T-cell (primary cell): ENCODE measurements at places on chromosomes 5 and 9. TPM values are rescaled to one million over a fixed set of nuclear protein-coding genes. Genes with fewer than 3 reads are reported as not detected.
A peak's percentile ranks its signal among the peaks of the same experiment; 100 is the strongest.

DNA sequence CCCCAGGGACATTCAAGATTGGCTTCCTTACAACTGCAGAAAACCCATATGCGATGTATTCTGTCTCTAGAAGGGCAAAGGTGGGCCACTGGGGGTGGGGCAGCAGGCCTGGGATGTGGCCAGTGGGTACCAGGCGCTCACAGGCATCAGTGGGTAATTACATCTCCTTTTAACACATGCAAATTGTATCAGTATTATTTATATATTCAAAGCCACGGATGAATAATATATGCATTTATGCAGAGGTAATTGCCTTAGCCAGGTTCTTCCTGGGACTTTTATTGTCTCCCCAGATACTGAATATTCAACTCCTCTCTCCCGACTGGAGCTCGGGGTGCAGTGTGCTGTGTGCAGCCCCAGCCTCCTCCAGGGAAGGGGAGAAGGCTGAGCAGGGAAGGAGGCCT lies 109.4 kb upstream of the MVB12B start:
- H3K27me3 ChIP-seq = peaks cover 41% of the 10 kb centered on the region
- H3K36me3 ChIP-seq = no peaks in the 10 kb centered on the region
- no peaks in the 10 kb centered on the region for H3K4me1 ChIP-seq

GRCh38 chr9:118129541-118129940 lies 425.3 kb downstream of the TLR4 start:
- no peak overlapping the region for H3K27ac ChIP-seq
- no peaks in the 10 kb centered on the region for H3K27me3 ChIP-seq
- H3K36me3 ChIP-seq = no peaks in the 10 kb centered on the region
- DNase-seq = no peak
- H3K4me3 ChIP-seq = no peak overlapping the region

DNA sequence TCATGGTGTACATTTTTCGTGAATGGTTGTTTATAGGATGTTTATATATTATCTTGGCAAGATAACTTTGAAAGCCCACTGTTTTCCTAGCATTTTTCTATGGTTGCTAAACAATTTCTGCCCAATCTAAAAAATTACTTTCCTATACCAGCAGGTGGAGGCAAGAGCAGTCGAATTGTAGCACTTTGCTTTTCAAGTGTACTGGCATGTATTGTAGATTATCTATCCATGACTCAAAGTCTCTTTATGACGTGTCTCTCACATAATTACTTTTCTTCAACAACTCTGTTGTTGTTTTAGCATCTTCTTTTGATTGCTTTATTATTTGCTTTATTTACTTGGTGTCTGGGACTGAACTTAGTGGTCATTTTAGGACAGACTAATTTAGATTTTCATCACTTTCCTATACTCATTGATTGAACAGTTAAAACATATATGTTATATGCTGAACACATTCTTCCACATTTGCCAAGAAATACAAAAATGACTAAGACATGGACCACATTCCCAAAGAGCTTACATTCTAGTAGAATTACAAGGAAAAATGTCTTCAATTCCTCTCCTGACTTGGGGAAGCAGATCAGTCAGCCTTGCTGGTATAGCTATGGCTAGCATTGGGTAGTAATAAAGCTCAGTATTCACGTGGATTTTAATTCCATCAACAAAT lies 20.7 kb downstream of the NLN start:
- H3K4me1 ChIP-seq = no peaks in the 10 kb centered on the region
- no peaks in the 10 kb centered on the region for H3K27me3 ChIP-seq
- no peak overlapping the region for H3K4me3 ChIP-seq
- no peak for DNase-seq

DNA sequence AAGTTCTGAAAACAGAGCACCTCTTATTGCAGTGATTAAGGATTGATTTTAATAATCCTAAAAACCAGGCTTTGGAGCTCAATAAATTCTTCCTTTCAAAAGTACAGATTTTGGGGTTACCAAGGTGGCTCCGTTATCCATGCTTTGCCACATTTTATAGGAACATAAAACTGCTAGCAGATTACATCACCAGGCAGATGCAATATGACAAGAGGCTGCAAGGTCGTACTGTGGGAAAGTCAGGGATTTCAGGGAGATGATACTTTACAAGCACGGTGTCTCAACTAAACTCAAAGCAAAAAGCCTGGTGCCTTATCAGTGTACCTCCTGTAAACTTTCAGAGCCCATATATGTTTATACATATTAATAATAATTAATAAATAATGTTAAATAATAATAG lies 28.6 kb downstream of the ADAMTSL1 start:
- no peaks in the 10 kb centered on the region for H3K4me1 ChIP-seq
- H3K36me3 ChIP-seq = no peaks in the 10 kb centered on the region
- DNase-seq = no peak
- no peak overlapping the region for H3K4me3 ChIP-seq
- no peak overlapping the region for H3K27ac ChIP-seq

DNA sequence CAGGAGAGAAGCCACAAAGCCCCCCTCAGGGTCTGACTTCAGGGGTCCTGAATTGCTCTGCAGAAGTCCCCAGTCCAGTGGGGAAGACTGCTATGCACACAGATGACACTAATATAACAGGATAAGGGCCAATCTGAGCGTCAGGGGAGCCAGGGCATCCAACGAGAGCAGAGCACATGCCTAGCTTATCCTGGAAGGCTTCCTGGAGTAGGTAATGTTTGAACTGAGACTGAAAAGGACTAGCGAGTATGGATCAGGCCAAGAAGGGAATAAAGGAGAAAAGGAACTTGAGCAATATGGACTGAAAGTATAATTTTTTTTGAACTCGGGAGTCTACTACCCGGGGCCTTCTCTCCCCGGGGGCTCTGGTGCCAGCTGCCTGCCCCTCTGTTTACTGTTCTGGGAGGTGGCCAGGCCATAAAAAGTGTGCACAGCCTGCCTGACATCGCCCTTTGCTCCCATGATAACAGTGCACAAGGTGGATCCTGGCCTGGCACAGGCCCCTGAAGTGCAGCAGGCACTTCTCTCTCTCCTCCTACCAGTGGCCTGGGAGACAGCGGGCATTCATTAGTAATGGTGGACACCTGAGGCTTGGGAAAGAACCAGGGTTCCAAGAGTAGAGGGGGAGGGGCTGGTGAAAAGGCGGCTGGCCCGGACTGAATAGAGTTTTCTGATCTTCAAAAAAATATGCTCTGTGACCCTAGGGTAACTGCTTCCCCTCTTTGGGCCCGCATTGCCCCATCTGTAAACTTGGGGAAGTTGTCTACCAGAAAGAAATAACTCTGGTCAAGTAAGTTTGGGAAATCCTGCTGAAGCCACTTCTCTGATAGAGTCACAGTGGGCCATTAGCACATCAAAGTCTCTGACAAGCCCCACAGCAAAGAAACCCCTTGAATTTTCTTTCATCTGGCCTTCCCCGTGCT lies 4.6 kb upstream of the SLC6A7 start:
- DNase-seq = no peak
- H3K4me3 ChIP-seq = no peak overlapping the region
- H3K27me3 ChIP-seq = peaks cover 36% of the 10 kb centered on the region
- H3K27ac ChIP-seq = no peak overlapping the region

GRCh38 chr5:57751710-57752109 lies 269.1 kb upstream of the ACTBL2 start:
- no peak overlapping the region for H3K27ac ChIP-seq
- H3K27me3 ChIP-seq = peaks cover 7% of the 10 kb centered on the region

GRCh38 chr5:168734620-168735300 lies 155.6 kb upstream of the PANK3 start:
- no peak overlapping the region for H3K4me3 ChIP-seq
- H3K27me3 ChIP-seq = peaks cover 4% of the 10 kb centered on the region
- H3K4me1 ChIP-seq = no peaks in the 10 kb centered on the region
- no peak for DNase-seq

DNA sequence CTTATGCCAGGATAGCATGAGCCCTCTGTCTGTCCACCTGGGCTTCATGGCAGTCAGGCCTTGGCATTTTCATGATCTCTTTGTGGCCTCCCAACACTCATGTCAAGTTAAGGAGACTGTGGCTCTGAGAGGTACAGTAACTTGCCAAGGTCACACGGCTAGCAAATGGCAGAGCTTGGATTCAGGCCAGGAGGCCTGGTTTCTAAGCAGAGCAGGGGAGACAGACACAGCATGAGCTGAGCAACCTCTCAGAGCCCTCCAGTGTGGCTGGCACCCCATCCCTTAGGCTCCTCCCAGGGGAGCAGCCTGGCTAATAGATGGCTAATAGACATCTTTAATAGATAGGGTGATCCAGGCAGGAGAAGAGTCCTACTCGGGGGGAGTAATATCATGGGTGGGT lies 4.1 kb downstream of the SYNPO start:
- no peaks in the 10 kb centered on the region for H3K4me1 ChIP-seq
- H3K27me3 ChIP-seq = no peaks in the 10 kb centered on the region
- no peak overlapping the region for H3K4me3 ChIP-seq
- H3K36me3 ChIP-seq = no peaks in the 10 kb centered on the region

DNA sequence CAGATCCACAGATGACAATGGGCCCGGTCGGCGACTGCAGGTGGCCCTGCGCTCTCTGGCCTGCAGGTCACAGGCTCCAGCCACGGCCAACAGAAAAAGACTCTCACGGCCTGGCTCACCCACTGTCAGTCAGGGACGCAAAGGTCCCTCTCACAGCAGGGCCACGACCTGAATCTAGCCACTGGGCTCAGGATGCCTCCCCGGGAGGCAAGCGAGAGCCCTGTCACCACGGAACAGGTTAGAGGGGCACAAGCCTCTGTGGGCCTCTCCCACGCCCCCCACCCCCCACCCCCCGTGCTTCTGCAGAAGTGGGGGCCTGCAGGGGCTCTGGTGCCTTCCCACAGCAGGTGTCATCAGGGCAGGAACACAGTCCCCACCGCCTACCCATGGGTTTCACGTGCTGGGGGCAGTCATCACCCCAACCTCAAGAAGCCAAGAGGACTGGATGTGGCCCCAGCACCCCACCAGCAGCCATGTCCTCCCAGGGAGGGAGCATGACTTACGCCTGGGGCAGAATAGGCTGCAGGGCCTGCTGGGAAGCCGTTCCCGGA lies 17.3 kb upstream of the EGFL7 start:
- H3K27me3 ChIP-seq = peaks cover 84% of the 10 kb centered on the region
- no peaks in the 10 kb centered on the region for H3K36me3 ChIP-seq
- no peak for DNase-seq

GRCh38 chr9:128505414-128505765 lies 871 bp downstream of the GLE1 start:
- no peaks in the 10 kb centered on the region for H3K27me3 ChIP-seq
- H3K4me3 ChIP-seq = peak overlapping the region; percentile 93
- peaks cover 26% of the 10 kb centered on the region for H3K4me1 ChIP-seq
- H3K27ac ChIP-seq = peak overlapping the region; percentile 73
- no peak for DNase-seq
- peaks cover 2% of the 10 kb centered on the region for H3K36me3 ChIP-seq

DNA sequence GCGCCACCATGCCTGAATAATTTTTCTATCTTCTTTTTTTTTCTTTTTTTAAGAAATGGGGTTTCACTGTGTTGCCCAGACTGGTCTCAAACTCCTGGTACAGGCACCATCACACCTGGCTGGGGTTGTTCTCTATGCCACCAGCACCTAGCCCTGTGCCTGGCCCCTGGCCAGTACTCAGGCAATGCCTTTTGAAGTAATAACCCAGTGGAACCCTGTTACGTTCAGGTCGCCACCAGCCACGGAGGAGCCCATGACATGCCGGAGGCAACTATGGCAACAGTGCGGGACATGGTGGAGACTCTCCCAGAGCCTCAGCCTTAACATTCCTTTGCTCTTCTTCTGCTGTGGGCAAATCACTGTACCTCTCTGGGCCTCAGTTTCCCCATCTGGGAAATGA lies 14.1 kb downstream of the COL15A1 start:
- H3K4me1 ChIP-seq = no peaks in the 10 kb centered on the region
- H3K4me3 ChIP-seq = no peak overlapping the region
- DNase-seq = no peak
- peaks cover 22% of the 10 kb centered on the region for H3K27me3 ChIP-seq
- H3K36me3 ChIP-seq = no peaks in the 10 kb centered on the region

DNA sequence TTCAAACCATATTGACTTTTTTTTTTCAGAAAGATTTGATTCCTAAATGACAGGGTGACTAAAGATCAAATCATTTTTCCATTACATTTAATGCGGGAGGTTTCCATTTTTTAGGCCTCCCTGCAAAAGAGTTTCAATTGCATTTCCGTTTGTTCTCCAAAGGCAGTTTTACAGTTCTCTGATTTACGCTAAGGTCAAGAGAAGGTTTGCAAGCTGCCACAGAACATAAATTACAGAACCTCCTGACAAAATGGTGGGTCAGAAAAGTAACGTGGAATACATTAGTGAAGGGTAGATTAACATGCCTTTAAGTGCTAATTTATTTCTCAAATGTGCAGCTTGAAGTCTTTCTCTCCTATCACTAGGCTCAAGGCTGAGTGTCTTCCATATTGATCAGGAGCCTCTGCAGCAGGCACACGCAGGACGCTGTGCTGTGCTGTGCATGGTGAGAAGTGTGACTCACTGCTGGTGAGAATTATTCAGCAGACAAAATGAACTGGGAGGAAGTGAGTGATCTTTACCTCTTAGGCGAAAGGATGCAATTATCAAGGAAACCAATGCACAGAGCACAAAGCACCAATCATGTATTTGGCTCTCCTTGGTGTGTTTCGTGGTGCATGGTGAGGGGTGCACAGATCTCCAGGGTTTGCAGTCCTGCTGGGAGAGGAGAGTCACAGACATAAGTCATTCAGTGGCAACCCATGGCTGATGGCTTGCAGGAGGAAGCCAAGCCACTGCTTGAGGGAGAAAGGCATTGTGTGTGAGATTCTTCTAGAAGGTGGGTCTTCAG lies 136.3 kb downstream of the TENT4A start:
- H3K4me1 ChIP-seq = peaks cover 11% of the 10 kb centered on the region
- DNase-seq = no peak
- H3K27ac ChIP-seq = no peak overlapping the region
- H3K27me3 ChIP-seq = no peaks in the 10 kb centered on the region
- H3K4me3 ChIP-seq = no peak overlapping the region

- no peaks in the 10 kb centered on the region for H3K4me1 ChIP-seq
- H3K36me3 ChIP-seq = no peaks in the 10 kb centered on the region
- peaks cover 23% of the 10 kb centered on the region for H3K27me3 ChIP-seq
- no peak overlapping the region for H3K4me3 ChIP-seq
- no peak for DNase-seq
These were observed 147.4 kb upstream of the IRX4 start for GRCh38 chr5:2030131-2030530.

DNA sequence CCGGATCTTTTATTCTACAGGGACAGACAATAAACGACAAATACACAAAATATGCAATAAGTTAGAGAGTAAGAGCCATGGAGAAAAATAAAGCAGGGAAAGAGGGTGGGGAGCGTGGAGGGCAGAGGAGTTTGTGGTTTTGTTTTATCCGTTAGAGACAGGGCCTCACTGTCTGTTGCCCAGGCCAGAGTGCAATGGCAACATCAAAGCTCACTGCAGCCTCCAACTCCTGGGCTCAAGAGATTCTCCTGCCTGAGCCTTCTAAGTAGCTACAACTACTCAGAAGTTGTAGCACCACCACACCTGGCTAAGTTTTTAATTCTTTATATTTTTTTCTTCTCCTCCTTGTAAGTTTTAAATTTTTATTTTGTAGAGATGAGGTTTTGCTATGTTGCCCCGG lies 54.5 kb upstream of the CTNNA1 start:
- DNase-seq = no peak
- peaks cover 71% of the 10 kb centered on the region for H3K27me3 ChIP-seq
- no peak overlapping the region for H3K27ac ChIP-seq
- H3K4me3 ChIP-seq = no peak overlapping the region
- no peaks in the 10 kb centered on the region for H3K36me3 ChIP-seq

SLC36A3 gene
- not detected for total RNA-seq

MCIDAS gene
- total RNA-seq = not detected

PCDHB7 gene
- total RNA-seq = not detected

PRSS3 gene
- total RNA-seq = 1.1 TPM

SECISBP2 gene
- 78.8 TPM for total RNA-seq
